Stimulated activated CD8-positive, alpha-beta memory T cell treated with anti-CD3 and anti-CD28 coated beads, Interleukin-2, amount 100 ng/mL, for 1 hour (primary cell): ENCODE measurements at places on chromosomes 1 and 21.

- no peak for DNase-seq
Observed at GRCh38 chr1:21668951-21669257, 253 bp downstream of the RAP1GAP start.

GRCh38 chr1:201503397-201504176 lies 3.3 kb downstream of the CSRP1 start:
- no peak for DNase-seq

GRCh38 chr1:121471523-121471922 lies 286.7 kb downstream of the SRGAP2C start:
- no peak for DNase-seq

GRCh38 chr1:236257216-236257615 lies 24.5 kb downstream of the ERO1B start:
- no peak for DNase-seq

- DNase-seq: no peak
Observed at GRCh38 chr1:118429856-118430255, 244.8 kb upstream of the SPAG17 start.

DNA sequence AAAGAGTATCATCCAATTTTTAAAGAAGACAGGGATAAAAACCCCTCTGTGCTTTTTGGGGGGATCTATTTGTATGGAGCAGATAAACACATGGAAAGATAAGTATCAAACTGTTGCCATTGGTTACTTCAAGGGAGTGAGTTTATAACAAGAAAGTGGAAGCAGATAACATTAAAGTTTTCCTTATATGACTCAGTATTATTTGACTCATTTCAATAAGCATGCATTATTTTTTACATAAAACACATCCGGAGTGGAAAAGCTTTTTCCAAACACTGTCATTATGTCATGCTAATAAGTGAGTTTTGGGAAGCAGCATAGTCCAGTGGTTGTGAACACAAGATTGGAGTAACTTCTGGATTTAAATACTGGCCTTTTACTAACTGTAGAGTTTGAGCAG lies 452.2 kb downstream of the LTN1 start:
- no peak for DNase-seq

- DNase-seq: no peak
Observed at GRCh38 chr1:25476186-25477097, 45.7 kb downstream of the MACO1 start.

DNA sequence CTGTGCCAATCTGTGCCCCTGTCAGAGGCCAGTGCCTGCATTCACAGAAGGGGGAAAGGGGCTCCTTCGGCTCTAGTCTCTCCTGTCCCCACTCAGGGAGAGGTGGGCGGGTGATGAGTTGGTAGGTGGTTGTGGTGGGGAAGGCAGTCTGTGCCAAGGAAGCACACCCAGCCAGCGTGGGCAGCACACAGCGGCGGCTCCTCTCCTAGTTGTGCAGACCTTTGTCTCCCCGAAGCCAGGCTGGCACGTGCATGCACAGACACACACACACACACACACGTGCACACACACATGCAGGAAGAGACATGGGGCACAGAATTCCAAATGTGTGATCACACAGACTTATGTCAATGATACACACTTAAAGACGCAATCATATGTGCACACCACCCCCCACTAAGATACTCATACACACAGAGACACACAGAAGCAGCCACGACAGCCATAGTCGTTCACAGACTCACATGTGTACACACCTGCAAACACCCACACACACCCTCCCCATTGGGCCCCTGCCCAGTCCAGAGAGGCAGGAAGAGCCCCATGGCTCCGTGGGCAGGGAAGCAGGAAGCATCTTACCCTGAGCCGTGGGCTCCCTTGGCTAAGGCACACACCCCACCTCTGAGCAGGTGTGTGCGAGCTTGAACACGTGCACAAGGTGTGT lies 16.4 kb downstream of the RIMS3 start:
- no peak for DNase-seq
